Hematopoietic multipotent progenitor cell (in vitro differentiated cells): ENCODE measurements at places on chromosomes 11 and 22. TPM values are rescaled to one million over a fixed set of nuclear protein-coding genes. Genes with fewer than 3 reads are reported as not detected.

GRCh38 chr22:42368379-42369249, 63.6 kb downstream of the NFAM1 start:
- DNase-seq, result no peak

DNA sequence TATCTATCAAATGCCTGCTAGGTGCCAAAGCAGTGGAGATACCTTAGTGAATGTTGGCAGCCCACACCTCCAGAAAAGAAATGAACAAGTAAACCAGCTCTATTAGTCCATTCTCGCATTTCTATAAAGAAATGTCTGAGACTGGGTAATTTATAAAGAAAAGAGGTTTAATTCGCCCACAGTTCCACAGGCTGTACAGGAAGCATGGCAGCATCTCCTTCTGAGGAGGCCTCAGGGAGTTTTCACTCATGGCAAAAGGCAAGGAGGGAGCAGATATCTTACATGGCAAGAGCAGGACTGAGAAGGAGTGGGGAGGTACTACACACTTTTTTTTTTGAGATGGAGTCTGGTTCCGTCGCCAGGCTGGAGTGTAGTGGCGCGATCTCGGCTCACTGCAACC, 18.7 kb upstream of the ZC3H12C start:
- DNase-seq, result no peak

DNA sequence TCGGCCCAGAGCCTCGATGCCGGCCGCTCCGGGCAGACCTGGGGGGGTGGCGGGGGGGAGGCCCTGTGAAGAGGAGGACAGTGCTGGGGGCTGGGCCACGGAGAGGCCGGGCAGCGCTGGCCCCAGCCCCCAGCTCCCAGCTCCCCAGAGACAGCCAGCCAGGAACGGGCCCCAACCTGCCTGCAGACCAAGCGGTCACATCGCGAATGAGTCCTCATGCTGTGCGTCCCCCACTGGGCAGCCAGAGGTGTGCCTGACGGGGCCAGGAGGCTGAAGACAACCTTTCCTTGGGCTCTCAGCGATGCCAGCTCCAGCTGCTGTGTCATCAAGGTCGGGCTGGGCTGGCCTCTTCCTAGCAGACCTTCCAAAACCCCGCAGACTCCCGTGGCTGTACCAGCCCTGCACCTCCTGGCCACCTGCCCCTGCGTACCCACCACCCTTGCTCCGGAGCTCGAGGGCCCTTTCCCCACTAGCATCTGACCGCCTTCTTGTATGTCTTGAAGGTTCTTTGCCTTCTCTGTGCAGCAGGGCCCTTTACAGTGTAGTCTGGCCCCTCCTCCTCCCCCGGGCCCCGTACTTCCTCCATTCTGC, 88.4 kb downstream of the CDKN1C start:
- no peak for DNase-seq

Gene PYGM
- total RNA-seq, result 4.6 TPM

DNA sequence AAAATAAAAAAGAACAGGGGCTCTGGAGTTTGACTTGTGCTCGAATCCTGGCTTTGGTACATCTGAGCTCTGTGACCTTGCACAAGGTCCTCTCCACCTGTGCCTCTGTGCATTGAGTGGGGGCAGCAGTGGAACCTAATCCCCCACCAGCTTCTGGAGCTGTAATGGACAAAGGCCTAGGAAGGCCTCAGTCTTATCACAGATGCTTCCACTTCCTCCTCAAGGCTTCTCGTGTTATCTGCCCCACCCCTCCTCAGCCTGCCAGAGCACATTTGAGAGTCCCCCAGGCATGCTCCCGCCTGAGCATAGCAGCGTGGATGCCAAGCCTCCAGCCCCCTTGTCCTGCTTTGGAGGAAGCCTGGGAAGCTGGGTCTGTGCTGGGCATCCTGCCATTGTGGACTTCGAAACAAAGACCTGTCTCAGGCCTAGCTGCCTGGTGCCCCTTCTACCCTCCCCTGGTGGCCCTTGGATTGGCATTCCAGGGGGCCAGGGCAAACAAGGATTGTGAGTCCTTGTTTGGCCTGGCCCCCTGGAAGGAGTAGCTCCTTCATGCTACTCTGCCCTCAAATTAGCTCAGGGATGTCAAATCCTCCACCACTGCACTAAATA, 15.0 kb downstream of the SLC35E4 start:
- no peak for DNase-seq

DNA sequence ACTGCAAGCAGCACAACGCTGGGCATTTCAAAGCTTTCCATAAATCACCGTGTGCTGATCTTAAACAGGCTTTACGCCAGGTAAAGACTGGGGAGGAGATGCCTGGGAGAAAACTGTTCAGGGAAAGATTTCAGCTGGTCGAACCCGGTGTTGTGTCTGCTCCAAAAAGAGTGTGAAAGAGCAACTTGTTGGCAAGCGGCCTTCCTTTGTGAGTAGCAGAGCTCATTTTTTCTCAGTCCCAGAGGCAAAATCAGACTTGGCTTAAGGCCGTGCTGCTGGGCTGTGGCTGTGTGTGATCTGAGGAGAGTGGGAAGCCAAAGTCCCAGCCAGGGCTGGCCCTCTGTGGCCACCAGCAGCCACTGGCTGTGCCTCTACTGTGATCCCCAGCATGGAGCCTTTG, 75.7 kb upstream of the E2F8 start:
- DNase-seq, result no peak

DNA sequence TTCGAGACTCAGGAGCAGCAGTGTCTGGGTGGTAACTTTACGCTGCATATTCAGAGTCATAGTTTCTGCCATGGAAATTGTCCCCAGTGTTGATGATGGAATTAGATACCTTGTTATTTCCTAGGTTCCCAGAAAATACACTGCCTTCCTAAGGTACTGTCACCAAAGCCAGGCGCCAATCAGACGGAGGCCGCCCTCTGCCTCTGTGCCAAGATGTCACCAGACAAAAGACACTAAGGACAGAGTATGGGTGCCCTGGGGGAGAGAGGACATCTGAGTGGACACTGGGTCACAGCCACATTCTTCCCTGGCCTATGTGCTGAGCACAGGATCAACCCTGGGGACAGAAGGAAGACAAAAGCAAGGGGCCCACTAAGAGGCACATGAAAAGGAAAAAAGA, 11.2 kb downstream of the PLA2G6 start:
- DNase-seq, result no peak

- DNase-seq, result no peak
These were observed 87.8 kb upstream of the SLC22A12 start for GRCh38 chr11:64503186-64503753.

GRCh38 chr11:13666708-13667107, 1.8 kb upstream of the FAR1 start:
- DNase-seq, result no peak

Gene NUDT22
- total RNA-seq, result 60.1 TPM

- no peak for DNase-seq
These were observed 345.6 kb downstream of the DLG2 start for GRCh38 chr11:85281550-85281949.

GRCh38 chr22:19419464-19420178, 11.9 kb downstream of the HIRA start:
- peak; percentile 47 for DNase-seq

DNA sequence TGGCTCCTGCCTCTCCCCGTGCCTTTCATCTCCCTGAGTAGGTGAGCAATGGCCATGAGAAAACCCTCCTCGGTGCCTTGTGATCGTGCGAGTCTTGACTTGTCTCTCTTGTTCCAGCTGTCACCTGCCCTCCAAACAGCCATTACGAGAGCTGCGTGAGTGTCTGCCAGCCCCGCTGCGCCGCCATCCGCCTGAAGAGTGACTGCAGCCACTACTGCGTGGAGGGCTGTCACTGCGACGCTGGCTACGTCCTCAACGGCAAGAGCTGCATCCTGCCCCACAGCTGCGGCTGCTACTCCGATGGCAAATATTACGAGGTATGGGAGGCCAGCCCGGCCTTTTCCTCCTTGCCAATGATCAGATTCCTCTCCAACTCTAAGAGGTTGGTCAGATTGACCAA, 51.7 kb downstream of the TECTA start:
- DNase-seq, result no peak

Gene FOLH1
- total RNA-seq, result 0.54 TPM

DNA sequence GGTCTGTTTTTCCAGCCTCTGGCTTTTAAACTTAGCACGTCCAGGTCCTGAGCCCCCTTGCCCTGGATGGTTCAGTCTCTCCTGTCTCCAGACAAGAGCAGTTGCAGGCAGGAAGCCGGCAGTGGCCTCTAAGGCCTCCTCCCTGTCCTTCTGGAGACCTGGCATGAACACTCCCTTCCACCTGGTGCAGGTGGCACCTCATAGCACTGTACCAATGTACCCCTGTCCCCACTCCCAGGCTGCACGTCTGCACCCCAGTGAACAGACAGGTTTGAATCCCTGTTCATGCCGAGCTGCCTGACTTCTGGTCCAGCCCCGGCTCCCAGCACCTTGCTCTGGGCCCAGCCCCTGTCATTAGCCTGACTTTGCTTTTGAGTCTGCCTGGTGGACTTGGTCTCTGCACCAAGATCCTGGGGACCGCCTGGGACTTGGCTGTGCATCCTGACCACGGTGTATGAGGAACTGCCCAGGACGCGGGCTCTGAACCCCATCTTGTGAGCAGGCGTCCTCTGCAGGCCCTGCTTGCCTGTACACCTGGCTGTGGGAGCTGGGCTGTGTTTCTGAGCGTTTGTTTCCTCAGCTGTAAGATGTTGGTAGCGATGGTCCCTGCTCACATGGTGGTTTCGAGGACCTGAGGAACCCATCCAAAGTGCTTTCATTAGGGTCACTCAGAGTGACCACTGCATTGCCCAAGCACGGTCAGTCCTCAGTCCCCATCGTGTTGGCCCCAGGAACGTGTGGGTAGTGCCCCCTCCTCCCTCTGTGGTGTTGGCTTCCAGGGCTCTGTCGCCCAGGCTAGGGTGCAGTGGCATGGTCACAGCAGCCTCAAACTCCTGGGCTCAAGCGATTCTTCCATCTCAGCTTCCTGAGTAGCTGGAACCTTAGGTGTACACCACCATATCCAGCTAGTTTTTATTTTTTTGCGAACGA, 75.0 kb upstream of the SHANK2 start:
- DNase-seq, result no peak

GRCh38 chr11:27313157-27313821, 49.7 kb downstream of the CCDC34 start:
- DNase-seq, result no peak

- DNase-seq, result no peak
These were observed 191.6 kb upstream of the CCDC90B start for GRCh38 chr11:83477772-83478171.

- no peak for DNase-seq
These were observed 12.8 kb upstream of the CLPB start for GRCh38 chr11:72446929-72447769.

Gene PAMR1
- not detected for total RNA-seq

Gene CRYAB
- total RNA-seq, result not detected

GRCh38 chr22:48972979-48973693, 854.5 kb downstream of the BRD1 start:
- no peak for DNase-seq

Gene ATL3
- total RNA-seq, result 35.3 TPM

Gene OR2D2
- total RNA-seq, result 2.4 TPM

Gene TH
- under 0.01 TPM for total RNA-seq

Gene TESMIN
- 19.1 TPM for total RNA-seq

Gene ZDHHC8
- 29.6 TPM for total RNA-seq

Gene RNASEH2C
- 77.8 TPM for total RNA-seq

DNA sequence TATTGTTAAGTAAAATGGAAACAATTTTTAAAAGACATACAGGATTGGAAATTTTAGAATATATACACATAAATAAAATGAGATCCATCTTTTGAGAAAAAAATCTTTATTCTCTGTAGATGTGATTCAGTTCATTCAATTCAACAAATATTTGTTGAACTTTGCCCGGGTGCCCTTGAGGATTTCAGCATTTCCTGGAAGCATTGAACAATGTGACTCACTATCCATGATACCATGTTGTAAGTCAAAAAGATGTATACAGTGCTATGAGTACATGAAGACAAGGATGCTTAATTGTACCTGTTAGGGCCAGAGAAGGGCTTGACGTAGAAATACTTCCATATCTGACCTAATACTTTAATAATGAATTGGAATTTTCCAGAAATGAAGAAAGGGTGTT, 353.7 kb downstream of the METTL15 start:
- DNase-seq, result no peak

Gene TRIM22
- total RNA-seq, result 74.6 TPM

Gene TRPC6
- 0.27 TPM for total RNA-seq

Gene FOSL1
- total RNA-seq, result 24.5 TPM

- peak; percentile 45 for DNase-seq
These were observed 51.0 kb upstream of the SEPTIN5 start for GRCh38 chr22:19663286-19663815.

GRCh38 chr22:44942979-44943700, 66.7 kb downstream of the PHF21B start:
- DNase-seq, result no peak

DNA sequence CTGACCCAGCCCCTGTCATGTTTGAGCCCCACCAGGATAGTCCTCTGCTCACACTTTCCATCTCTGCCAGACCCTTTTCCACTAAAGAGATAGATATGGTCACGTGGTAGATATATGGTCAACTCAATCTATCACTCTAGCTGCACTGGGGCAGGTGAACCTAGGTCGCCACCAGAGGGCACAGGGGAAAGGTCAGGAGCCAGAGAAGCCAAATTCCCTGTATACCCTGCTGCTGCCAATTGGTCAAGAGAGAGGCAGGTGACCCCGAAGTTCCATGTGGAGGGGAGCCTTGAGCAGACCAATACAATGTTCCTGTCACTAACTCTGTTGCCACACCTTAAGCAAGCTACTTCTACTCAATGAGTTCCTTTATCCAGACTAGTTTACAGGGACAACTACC, 101.1 kb upstream of the GALNT18 start:
- DNase-seq, result no peak

DNA sequence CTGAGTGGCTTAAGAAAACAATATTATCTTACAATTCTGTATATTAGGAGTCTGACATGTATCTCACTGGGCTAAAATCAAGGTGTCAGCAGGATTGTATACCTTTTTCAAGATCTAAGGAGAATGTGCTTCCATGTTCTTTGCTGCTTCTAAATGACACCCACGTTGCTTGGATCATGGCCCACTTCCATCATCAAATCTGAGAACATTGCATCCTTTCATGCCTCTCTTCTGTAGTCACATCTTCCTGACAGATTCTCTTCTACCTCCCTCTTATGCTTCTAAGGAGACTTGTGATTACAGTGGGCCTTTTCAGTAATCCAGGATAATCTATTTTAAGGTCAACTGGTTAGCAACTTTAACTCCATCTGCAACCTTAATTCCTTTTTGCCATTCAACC, 499.4 kb downstream of the FAM181B start:
- DNase-seq, result no peak

Gene THAP7
- 40.9 TPM for total RNA-seq

Gene SCUBE2
- total RNA-seq, result 0.27 TPM

Gene ALKBH3
- 28.3 TPM for total RNA-seq

Gene C11orf52
- total RNA-seq, result not detected

DNA sequence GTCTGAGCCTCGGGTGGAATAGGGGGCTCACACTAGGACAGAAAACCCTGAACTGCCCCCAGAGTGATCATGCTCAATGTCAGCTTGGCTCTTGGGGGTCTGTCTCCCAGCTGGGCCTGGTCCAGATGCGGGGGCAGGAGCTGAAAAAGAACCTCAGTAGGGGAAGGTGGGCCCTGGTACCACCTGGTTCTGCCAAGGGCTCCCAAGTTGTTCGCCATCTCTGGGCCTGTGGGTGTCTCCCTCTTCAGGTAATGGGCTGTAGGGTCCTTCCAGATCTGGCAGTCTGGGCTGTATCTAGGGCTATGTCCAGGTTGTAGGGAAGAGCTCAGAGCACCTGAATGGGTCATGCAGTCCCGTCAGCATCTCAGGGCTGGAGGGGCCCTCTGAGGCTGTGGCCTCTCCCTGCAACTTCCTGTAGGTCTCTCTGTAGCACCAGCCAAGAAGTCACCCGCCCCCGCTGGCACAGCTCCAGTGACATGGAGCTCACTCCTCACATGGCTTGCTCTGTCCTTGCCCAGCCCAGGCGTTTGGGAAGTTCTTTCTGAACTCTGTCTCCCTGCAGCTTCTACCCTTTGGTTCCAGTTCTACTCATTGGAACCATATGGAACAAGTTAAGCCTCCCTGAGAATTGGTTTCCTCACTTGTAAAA, 33.0 kb upstream of the SOX10 start:
- no peak for DNase-seq
